ENCODE measurements at places on chromosomes 2 and 18. TPM values are rescaled to one million over a fixed set of nuclear protein-coding genes. Genes with fewer than 3 reads are reported as not detected.

GRCh38 chr2:238097988-238098871, 1.9 kb upstream of the ESPNL start:
- peak; percentile 89 for DNase-seq

GRCh38 chr2:64493788-64494187, 30.3 kb upstream of the AFTPH start:
- no peak for DNase-seq

DNA sequence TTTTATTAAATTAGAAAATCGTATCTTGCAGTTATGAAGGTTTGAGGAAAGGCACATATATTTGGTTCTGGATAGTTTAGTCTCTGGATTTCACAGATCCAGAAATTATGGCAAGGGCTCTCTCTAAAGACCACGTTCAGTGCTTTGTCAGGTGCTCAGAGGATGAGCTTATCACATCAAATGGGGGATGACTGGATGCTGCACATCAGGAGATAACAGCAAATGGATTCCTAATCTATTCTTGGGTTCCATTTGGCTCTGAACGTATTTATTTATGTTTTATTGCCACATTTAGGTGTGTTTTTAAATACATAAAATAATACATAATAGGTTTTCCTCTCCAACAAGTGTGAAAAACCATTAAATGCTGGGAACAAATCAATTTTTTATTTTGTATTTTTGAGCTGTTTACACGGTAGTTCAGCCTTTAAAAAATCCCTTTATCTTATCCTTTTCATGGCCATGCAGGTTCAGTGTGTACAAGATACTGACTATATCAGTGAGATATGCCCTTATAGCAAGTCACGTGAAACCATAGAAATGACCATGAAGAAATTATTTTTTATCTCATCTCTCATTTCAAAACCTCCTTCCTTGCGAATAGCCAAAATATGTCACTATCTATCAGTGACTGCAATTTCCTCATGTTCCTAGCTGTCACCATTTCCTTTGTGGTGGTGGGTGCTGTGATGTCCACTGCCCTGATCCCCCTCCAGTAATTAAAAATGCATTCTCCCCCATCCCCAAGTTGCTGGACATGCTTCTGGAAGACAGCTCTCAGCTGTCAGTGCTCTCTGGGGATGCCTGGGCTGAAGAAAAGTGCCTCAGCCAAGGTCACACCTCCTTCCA, 25.9 kb upstream of the CXCR4 start:
- DNase-seq = no peak

DNA sequence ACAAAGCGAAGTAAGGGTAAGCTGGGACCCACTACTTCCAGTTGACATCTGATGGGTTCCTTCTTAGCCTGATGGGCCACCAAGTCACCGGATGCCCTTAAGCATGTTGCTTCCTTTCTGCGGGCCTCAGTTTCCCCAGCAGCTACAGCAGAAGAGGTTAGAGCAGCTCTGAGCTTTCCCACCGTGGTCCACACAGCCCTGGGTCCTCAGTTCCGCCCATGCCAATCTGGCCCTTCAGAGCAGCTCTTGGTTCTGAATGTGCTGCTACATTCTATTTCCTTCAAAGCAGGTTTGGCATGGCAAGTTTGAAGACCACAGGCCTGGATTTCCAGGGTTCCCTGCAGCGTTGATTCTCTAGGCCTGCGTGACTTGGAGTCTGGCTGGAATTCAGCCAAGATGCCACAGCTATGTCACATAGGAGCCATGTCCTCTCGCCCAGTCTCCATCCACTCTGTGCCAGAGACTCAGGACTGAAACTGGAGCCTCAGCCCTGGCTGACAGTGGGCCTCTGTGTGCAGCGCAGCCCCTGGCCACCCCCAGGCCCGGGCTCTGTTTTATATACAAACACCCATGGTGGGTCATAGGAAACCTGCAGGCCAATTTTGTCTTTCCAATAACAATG, 79.6 kb downstream of the TFCP2L1 start:
- DNase-seq = no peak

Gene UGT1A6
- total RNA-seq = not detected

Gene FLACC1
- 4.5 TPM for total RNA-seq

Gene FN1
- 2,864 TPM for total RNA-seq

Gene PDCD1
- 1.5 TPM for total RNA-seq

Gene FOXD4L1
- total RNA-seq = 0.42 TPM
